Cortex of kidney (tissue), 1 donor: ENCODE measurements at places on chromosomes 5 and 9.

DNA sequence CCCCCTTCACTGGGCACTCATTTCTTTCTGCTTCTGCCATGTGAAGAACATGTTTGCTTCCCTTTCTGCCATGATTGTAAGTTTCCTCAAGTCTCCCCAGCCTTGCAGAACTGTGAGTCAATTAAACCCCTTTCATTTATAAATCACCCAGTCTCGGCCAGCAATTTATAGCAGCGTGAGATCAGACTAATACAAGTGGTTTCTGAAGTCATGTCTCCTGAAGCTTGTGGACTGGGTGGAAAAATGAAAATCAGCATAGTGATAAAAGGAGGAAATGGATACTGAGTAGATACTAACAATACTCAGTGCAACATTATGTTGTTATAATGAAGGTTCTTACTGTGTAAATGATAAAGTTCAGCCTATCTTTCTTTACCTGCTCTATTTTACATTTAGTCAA is 35.1 kb downstream of the NNT start:
- no peak for DNase-seq

- DNase-seq, result no peak
Measured at GRCh38 chr9:114078021-114078780, at the start of gene AMBP. Gene AMBP (minus strand): TSS chr9:114078300. CDS start chr9:114078209, 91 bp downstream.

GRCh38 chr9:15033316-15033715 is 123.1 kb upstream of the FREM1 start:
- no peak for DNase-seq

GRCh38 chr5:179901462-179901861 is 6.2 kb downstream of the TBC1D9B start:
- no peak for DNase-seq

- DNase-seq, result no peak
Measured at GRCh38 chr5:180498378-180498777, 4.2 kb downstream of the CNOT6 start.
